Left forelimb (tissue), 1 donor: ENCODE measurements at places on chromosomes 2 and 18.

DNA sequence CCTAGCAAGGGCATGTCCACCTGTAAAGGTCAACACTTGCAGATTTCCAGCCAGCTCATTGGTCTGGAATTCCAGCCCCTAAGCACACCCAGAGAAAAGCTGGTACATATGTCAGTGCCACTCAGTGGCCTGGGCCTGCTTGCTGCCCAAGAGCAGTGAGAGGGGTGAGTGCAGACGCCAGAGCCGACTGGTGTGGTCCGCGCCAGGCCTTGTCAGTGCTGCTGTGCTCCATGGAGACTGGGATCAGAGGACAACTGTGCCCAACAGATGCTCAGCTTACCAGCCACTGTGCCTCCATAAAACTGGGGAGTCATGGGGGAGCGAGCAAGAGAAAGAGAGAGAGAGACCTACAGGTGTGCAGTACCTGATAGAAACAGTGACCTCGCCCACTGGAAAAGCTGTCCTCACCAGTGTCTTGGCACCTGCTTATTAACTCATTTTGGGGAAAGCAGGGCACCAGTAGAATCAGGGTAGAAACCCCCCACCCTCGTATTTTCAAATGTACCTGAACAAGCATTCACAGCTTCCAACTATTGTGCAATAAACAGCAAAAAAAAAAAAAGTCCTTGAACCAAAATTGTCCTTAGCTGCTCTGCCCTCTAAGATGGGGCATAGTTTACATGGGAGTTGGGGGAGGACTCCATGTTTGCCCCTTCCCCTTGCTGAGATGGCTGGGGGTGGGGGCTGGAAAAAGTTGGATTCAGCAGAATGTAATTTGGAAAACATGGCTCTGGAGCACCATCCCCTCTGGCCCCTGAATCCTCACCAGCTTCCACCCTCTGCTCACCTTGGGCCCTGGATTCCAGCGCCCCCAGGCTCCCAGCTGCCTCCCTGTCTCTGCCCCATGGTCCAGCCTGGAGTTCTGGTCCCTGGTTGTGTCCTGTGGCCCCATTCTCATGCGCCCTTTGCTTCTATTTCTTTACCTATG is 1.4 kb upstream of the SP140L start:
- DNase-seq = no peak

GRCh38 chr2:218300141-218300540 is 7.8 kb upstream of the TMBIM1 start:
- DNase-seq = no peak

GRCh38 chr2:12979066-12979465 is 262.3 kb downstream of the TRIB2 start:
- DNase-seq = no peak

GRCh38 chr2:120653046-120653445 is 82.6 kb upstream of the GLI2 start:
- DNase-seq = no peak

GRCh38 chr2:105439141-105439540 is 40.3 kb upstream of the FHL2 start:
- no peak for DNase-seq

DNA sequence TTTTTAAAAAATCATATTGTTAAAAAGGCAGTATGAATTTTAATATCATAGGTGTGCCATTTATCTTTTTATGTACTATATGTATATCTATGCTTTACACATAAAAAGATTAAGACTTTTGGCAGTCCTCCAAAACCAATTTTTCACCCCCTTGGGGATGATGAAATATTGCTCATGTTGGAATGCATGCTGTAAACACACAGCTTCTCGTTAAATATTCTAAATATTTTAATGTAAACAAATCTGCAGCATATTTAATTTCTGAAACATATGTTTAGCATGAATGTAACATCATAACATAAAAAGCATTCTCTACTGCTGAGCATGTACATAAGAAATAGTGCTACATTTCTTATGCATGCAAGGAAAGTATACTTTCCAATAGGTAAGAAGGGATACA is 484.3 kb upstream of the LRATD1 start:
- no peak for DNase-seq

DNA sequence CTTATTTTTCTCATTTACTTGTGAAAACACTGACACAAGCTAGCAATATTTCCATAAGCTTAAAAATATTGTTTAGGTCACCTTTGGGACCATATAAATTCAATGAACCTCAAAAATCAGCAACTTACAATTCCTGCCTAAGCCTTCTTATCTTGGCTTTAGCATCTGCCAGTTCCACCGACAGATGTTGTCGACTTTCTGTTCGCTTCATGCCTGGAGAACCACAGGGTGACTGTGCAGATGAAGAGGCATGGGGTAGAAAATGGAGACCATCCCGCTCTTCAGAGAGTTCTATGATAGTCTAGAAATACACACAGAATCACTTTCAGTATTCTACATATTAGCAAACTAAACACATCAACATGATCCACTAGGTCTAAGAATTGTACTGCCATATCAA is 64.2 kb downstream of the CCDC88A start:
- no peak for DNase-seq

GRCh38 chr18:7856733-7857132 is 289.6 kb downstream of the PTPRM start:
- no peak for DNase-seq

DNA sequence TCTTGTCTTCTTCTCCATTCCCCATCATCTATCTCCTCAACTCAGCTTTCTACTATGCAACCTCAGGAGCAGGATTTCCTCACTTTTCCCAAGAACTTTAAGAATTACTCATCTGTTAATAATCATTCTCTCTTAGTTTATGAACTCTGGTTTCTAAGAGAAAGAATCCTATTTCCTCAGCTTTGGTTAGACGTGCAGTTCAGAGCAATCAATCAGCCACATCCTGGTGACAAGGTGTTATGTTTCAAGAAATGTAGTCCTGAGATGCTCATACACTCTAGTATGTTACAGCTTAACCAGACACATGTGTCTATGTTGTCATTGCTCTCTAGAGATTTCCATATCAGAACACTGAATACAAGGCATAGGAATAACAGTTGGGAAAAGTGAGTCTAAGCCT is 277.9 kb downstream of the MBD2 start:
- no peak for DNase-seq

GRCh38 chr2:186274936-186275575 is 211.0 kb upstream of the ZC3H15 start:
- DNase-seq = no peak

- no peak for DNase-seq
Observed at GRCh38 chr2:238698072-238698352, 149.9 kb upstream of the TWIST2 start.

DNA sequence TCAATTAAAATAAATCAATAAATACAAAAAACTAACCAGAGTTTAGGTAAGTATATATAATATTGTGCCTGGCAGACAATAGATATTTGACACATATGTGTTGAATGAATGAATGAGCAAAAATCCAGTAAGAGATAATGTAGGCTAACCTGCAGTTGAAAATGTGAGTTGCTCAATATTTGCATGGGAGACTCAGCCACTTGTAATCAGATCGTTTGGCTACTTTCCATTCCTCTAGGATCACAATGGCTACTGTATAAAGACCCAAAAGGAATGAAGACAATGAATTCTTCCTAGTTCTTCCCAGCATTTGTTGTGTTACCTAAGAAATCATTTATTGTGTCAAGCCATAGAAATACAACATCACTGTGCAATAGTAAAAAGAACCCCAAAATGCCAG is 25.3 kb downstream of the PIEZO2 start:
- DNase-seq = no peak

GRCh38 chr2:75224636-75225094 is 25.3 kb upstream of the TACR1 start:
- no peak for DNase-seq

DNA sequence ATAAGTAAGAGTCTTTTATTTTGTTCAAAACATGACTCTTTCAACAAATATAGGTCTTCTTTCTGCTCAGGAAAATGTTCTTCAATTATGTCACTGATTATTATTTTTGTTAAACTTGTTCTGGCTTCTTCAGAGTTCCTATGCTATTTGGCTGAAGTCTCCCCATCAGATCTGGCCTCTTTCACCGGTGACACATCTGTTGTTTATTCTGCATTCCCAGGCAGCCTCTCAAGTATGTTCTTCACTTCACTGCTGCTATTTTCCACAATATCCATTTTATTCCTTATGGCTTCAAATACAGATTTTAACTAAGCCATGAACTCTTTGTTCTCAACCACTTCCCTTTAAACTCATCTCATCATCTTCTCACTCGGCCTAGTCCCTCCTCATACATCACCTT is 45.7 kb downstream of the HDAC4 start:
- DNase-seq = no peak

GRCh38 chr2:133888621-133889219 is 320.5 kb upstream of the NCKAP5 start:
- DNase-seq = no peak

DNA sequence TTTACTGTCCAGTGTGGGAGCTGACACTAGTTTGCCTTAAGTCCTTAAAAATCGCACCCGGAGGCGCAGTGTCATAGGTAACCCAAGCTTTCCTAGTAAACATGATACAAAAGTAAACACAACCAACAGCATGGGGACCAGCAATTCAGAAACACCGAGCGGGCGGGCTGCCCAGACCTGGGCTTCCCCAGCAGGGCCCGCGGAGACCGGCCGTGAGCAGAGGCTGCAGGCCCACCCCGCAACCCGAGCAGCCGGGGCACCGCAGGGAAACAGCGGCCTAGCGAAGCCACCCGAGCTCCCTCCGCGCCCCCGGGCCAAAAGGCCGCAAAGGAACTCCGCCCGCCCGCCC is 296 bp downstream of the TTC21B start:
- no peak for DNase-seq

DNA sequence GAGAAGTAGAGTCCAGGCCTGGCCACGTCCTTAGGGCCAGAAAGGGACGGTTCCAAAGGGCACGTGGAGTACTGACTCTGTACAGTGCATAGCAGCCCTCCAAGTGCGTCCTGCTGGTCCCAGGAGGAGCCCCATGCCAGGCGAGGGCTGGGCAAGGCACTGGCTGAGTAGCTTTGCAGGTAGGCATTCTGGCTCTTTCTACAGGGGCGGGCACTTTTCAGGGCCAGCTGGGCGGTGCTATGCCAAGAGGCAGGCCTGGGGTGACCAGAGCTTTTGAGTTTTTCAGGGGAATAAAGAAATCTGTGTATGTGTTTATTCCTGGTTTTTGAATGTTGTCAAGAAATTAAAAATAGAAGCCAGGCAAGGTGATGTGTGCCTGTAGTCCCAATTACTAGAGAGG is 15.4 kb upstream of the GLI2 start:
- peak; percentile 60 for DNase-seq

- DNase-seq = no peak
Observed at GRCh38 chr2:231369580-231370428, 25.7 kb upstream of the B3GNT7 start.

- no peak for DNase-seq
Observed at GRCh38 chr2:204019572-204020501, 83.3 kb downstream of the ICOS start.

DNA sequence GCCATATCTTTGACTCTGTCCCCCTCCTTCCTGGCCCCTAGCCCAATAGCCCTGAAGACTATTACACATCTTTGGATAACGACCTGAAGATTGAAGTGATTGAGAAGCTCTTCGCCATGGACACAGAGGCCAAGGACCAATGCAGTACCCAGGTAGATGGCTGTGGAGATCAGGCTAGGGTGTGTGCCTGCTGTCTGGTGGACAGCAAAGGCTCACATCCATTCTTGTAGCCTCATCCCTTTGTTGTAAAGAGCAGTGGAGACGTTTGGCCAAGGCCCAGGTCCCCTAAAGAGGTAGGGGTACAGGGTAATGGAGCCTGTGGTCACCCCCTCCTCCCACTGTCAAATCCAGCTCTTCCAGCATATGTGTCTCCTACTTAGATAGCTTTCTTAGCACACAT is 81.4 kb downstream of the EPAS1 start:
- DNase-seq = no peak

DNA sequence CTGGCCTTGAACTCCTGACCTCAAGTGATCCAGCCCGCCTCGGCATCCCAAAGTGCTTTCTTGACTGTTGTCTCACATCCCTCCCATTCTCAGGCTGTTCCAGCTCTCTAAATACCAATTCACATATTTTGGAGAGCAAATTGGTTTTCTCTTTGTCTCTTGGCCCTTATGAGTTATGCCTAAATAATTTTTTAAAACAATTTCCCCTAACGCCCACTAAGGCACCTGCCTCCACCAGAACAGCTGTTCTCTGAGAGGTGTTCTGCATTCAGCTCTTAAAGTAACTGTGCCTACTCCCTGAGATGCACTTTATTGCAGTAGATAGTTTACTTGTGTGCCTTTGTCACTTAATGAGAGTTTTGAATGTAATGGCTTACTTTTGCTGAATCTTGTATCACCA is 6.9 kb downstream of the CCDC195 start:
- DNase-seq = no peak

DNA sequence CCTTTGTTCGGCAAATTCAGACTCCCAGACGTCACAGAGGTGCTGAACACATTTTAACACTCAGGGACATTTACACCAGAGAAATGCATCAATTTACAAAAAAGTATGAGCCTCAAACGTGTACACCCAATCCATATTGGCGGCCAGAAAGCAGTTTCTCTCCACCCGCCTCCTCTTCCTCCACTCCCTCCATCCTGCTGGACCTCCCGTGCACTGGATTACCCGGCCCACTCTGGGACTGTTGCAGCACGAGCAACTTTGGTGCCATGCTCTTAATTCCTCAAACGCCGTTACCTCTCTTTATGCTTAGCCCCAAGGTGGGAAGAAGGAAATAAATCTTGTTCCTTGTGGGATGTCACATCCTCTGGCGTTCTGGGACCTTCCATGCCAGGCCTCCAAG is 243.4 kb downstream of the ZNF516 start:
- no peak for DNase-seq

GRCh38 chr2:10160203-10160955 is 37.8 kb downstream of the RRM2 start:
- DNase-seq = no peak

DNA sequence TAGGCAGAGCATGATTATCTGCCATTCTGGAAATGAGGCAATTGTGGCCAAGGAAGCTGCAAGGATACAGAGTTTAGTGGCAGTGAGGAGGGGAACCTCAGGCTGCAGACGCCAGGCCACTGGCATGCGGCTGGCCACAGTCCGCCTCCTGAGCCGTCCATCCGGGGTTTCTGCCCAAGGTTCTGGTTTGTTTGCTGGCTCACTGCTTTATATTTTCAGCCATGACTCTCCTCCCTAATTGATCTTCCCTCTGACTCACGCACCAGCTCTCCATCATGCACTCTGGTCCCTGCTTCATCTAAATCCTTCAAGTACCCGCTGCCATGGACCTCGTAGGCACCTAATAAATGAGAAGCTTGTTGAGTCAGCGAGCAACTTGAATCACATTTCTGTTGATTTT is 107.8 kb upstream of the REV1 start:
- no peak for DNase-seq
